ENCODE measurements at places on chromosomes 13 and 19.
A peak's percentile ranks its signal among the peaks of the same experiment; 100 is the strongest.

DNA sequence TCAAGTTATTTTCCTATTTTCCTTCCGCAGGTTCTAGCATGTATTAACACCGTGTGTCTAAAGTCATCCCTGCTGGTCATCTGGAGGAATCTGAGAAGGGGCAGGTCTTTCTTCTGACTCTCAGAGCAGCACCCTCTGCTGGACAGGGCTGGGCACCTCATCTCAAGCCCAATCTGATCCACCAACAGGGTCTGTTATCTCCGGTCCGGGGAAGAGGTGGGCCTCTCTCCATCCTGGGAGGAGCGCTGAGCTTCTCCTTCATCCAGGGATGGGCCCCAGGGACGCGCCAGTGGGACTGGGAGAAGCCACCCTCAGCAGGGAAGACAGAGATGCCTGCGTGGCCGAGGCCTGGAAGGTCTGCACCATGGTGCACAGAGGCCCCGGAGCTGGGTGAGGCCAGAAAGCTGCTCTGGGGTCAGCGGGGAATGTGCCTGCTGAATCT, 26.0 kb upstream of the ZNF331 start:
- peak; percentile 12 for DNase-seq

DNA sequence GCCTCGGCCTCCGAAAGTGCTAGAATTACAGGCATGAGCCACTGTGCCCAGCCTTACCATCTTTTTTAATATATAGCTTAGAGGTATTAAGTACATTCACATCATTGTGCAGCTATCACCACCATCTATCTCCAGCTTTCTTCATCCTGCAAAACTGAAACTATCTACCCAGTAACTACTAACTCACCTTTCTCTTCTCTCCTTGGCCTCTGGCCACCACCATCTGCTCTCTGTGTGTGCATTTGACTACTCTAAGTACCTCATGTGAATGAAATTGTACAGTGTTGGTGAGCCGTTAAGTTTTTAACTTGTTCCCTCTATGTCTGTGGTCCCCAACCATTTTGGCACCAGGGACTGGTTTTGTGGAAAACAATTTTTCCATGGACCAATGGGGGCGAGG, 56.1 kb downstream of the CDK8 start:
- no peak for DNase-seq

- peak; percentile 52 for DNase-seq
Observed at GRCh38 chr19:42313096-42313839, at the start of gene TMEM145. Gene TMEM145, plus strand, starts transcription at chr19:42313309. Its CDS starts 68 bp downstream, at chr19:42313377.

DNA sequence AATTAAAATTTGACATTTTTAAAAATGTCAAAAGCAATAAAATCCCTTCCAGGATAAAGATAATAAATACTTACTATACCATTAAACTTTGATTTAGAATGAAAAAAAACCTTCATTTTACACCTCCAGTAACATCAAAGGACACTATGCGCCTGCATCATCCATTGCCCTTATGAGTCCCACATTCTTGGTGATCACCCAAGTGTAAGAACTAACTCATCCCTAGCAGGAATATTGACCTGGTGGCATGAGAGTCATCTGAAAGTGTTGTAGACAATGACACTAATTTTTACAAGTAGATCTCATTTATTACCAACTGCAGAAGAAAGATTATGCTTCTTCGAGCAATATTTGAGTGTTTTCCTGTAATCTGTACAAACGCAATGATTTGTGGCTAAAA, 1128.9 kb downstream of the EFNB2 start:
- DNase-seq: no peak

DNA sequence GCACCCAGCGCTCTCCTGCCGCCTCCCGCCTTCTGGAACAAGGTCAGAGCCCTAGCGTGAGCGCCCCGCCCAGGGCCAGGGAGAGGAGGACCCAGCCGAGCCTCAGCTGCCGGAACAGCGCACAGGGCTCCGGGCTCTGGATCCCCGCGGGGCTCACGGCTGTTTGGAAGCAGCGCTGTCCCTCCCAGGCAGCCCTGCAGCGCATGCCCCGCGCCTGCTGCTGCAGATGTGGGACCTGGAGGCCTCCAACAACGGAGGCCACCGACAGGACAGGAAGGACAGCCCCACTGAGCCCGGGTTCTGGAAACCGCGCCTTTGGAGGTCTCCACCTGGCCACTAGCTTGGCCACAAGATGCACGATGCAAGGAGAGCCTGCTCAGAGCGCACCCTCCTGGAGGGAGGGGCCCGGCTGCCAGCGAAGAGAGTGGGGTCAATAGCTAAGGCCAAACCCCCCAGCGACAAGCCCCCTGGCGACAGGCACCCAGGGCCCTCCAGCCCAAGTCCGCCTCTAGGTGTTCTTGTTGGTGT, 12.6 kb downstream of the ZSCAN18 start:
- DNase-seq: no peak

GRCh38 chr19:15285896-15286591, 46.3 kb downstream of the BRD4 start:
- DNase-seq: no peak

DNA sequence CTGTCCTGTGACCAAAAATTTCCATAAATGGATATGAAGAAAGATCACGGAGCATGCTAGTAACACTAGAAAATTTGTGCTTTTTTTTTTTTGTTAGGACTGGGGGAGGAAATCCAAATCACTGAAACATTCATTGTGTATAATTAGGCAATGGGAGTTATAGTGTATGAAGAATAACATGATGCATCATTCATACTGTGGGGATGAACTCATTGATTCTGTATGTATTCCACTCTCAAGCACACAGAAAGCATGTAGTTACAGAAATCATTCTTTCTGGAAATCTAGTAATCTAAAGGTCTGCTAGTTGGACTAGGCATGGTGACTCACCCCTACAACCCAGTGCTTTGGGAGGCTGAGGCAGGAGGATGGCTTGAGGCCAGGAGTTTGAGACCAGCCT, 749.7 kb downstream of the DIAPH3 start:
- peak; percentile 55 for DNase-seq

- DNase-seq: no peak
Observed at GRCh38 chr13:100156788-100157187, 67.9 kb downstream of the PCCA start.

DNA sequence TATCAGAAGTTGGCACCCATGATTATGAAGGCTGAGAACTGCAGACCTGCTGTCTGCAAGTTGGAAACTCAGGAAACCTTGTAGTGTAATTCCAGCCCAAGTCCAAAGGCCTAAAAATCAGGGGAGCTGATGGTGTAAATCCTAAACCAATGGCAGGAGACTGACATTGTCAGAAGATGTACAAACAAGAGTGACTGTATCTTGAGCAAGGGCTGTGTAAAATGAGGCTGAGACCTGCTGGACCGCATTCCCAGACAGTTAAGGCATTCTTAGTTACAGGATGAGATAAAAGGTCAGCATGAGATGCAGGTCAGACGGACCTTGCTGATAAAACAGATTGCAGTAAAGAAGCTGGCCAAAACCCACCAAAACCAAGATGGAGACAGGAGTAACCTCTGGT, 147.7 kb downstream of the COG6 start:
- DNase-seq: no peak

GRCh38 chr19:50204811-50205675, 1.6 kb downstream of the MYH14 start:
- DNase-seq: no peak

DNA sequence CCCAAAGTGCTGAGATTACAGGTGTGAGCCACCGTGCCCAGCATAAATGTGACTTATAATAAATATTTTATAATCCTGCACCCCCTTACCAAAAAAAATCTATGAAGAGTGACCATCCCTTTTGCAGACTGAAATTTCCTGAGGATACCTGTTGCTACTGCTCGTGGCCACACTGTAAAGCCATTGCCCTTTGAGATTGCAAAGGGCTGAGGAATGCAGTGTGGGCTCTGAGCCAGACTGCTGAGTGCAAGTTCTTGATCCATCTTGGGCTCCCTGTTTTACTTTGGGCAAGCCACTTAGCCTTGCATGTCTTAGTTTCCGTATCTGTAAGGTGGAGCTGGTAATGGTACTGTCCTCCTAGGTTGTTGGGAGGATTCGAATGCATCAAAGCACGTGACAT, 23.4 kb downstream of the SIPA1L3 start:
- DNase-seq: peak; percentile 43

- peak; percentile 21 for DNase-seq
Observed at GRCh38 chr19:18915639-18916038, 3.5 kb downstream of the COPE start.

DNA sequence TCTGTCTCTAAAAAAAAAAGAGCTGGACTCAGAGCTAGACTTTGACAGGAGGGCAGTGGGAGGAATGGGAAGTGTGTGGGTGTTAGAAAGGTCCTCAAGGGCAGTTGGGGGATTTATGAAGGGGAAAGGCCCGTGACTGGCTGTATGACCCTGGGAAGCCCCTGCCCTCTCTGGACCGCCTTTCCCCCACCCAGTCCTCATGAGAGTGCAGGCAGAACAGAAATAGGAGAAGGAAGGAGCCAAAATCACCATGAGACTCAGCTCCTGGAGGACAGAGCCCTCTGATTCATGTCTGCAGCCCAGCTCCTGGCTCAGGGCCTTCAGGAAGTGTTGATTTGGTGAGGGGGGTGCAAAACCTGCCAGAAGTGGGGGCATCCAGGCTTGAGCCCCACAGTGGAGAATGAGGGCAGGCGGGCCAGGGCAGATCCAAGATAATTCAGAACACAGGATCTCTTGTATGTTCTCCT, 8.7 kb upstream of the SMG9 start:
- peak; percentile 53 for DNase-seq

- DNase-seq: no peak
Observed at GRCh38 chr13:73288596-73288995, 229.8 kb downstream of the KLF5 start.

DNA sequence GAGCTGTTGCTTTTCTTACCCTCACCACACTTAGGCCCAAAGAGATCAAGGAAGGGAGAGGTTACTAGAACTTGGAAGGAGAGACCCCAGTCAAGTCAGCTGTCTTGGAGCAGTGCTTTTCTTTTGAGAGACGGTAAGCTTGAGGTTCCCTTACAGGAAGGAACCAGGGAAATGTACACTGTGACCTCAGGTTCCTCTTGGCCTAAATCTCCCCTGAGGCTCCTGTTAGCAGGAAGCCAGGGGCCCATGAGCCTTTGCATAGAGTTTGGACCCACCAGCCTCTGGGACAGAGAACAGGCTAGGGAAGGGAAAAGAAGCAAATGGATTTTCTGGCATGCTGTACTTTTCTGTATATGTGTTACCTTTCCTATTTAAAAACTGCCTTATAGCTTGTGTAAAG, 5.9 kb upstream of the GPR18 start:
- no peak for DNase-seq

Data from fibroblast of skin of right biceps (primary cell).